ENCODE measurements at places on chromosomes 5 and 9. TPM values are rescaled to one million over a fixed set of nuclear protein-coding genes. Genes with fewer than 3 reads are reported as not detected.

The CARTPT gene
- not detected for polyA plus RNA-seq

The LCN9 gene
- not detected for polyA plus RNA-seq

The SMC5 gene
- 53.0 TPM for polyA plus RNA-seq

The SLIT3 gene
- 62.4 TPM for polyA plus RNA-seq

The ORM2 gene
- not detected for polyA plus RNA-seq

The FOXD4L5 gene
- 0.39 TPM for polyA plus RNA-seq

The SLC34A3 gene
- 12.1 TPM for polyA plus RNA-seq

The DHFR gene
- 68.5 TPM for polyA plus RNA-seq

The GABRA6 gene
- not detected for polyA plus RNA-seq

The IL3 gene
- polyA plus RNA-seq, result not detected

DNA sequence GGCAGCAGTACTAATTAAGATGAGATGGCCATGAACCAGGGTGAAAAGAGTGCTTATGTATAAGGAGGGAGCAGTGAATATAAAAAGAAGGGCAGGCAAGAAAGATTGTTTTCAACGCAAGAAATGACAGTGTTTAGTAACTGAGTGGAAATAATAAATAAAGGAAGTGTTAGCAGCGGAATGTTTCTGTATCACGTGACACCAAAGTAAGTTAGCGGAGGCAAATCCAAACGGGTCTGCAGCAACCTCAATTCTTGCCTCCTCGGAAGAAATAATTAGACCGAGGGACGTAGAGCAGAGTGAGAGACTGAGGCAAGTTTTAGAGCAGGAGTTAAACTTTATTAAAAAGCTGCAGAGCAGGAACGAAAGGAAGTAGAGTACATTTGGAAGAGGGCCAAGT is 15.4 kb upstream of the GAS1 start:
- no peak for DNase-seq

GRCh38 chr5:38414348-38414747 is 142.1 kb downstream of the LIFR start:
- no peak for DNase-seq

- no peak for DNase-seq
Measured at GRCh38 chr5:105754056-105754455, 1916.7 kb downstream of the EFNA5 start.

- peak; percentile 88 for DNase-seq
Measured at GRCh38 chr9:12776513-12777055, 1.8 kb downstream of the LURAP1L start.

DNA sequence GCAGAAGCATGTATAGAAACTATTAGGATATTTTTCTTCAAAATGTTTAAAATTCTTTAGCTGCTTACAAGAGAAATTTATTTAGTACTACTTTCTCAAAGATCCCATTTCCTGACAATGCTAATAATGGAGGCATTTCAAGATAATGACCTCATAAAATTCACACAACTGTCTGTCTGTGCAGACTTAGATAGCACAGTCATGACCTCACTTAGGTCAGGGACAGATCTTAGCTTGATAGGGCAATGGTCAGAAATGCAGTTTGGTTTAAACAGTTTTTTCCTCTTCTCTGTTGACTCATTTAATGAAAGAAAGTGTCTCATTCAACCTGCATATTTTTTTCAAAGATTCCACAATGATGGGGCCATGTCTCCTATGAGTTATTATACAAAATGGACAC is 128.4 kb downstream of the GRIA1 start:
- no peak for DNase-seq

DNA sequence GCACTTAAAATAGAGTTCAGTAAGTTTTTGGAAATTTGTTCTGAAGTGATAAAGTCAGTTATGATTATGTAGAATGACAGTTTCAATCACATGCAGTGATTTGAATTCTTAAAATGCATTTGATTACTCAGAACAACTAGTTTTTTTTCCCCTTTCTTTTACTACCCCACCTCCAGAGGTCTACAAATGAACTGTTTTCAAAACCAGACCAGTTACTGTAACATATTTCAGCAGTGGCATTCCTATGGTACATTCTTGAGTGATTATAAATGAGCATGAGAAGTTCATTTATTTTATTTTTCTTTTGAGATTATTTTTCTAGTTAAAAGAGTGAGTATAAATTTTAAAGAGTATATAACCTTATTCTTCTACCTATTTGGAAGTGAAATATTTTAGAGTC is 71.6 kb downstream of the NNT start:
- no peak for DNase-seq

- no peak for DNase-seq
Measured at GRCh38 chr9:5441043-5441442, 3.3 kb upstream of the PLGRKT start.

DNA sequence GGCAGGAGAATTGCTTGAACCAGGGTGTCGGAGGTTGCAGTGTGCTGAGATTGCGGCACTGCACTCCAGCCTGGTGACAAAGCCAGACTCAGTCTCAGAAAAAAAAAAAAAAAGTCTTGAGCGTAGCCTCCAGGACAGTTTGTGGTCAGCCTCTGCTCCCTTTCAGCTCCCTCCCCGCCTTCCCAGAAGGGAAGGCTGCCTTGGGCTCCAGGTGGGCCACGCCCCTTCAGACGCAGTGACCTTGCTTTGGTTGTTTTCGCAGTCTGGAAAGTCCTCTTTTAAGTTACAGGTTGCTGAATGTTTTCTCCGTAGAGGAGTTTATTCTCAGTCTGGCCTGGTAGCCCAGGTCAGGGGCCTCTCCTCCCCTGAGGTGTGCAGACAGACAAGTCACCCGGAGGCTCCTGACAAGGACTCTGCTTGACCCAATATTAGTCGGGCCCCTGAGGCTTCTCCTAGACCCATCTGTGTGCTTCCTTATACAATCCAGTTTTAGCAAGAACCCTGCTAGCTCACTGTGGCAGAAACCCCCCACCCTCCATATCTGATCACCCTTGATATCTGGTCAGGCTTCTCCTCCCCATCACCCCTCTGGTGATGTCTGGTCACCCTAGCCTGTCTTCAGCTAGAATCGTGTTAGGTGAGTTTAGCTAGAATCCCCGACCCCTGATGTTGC is 31.6 kb upstream of the N4BP3 start:
- no peak for DNase-seq

GRCh38 chr5:93681432-93681831 is 60.0 kb downstream of the POU5F2 start:
- DNase-seq, result no peak

GRCh38 chr9:34123682-34124081 is 2.8 kb downstream of the DCAF12 start:
- no peak for DNase-seq

DNA sequence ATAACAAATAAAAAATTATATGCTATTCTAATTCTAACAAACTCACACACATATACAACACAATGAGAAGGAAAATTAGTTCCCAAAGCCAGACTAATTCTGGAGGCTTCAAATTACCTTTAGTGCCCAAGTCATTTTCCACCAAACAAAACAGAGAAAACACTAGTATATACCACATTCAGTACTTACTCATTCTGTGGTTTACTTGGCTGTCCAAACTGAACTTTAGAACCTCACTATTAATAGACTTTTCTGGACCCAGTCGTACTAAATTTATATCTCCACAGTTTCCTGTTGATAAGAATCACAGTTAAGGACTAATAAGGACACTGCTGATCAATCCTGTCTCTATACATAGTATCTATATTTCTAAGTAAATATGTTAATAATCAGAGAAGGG is 66.4 kb downstream of the SETX start:
- no peak for DNase-seq

GRCh38 chr9:111851553-111851952 is 45.1 kb upstream of the UGCG start:
- DNase-seq, result no peak

DNA sequence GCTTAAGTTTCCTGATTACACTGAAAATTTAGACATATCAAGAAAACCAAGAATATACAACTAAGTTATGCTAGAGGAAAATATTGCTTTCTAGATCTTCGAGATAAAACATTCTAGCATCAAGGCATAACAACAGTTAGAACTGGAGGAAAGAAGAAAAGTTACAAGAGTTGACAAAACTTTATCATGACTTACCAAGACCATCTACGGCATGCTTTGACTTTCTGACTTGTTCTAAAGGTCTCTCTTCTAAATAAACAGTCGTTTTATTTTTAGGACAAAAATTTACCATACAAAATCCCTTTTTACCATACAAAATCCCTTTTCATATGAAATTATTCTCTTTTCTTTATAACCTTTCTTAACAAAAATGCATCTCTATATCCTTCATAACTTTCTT is 1110.1 kb upstream of the CDH10 start:
- no peak for DNase-seq

- DNase-seq, result no peak
Measured at GRCh38 chr9:35195683-35196082, 33.9 kb downstream of the UNC13B start.

- DNase-seq, result no peak
Measured at GRCh38 chr9:96299823-96300222, 2.2 kb downstream of the HSD17B3 start.

DNA sequence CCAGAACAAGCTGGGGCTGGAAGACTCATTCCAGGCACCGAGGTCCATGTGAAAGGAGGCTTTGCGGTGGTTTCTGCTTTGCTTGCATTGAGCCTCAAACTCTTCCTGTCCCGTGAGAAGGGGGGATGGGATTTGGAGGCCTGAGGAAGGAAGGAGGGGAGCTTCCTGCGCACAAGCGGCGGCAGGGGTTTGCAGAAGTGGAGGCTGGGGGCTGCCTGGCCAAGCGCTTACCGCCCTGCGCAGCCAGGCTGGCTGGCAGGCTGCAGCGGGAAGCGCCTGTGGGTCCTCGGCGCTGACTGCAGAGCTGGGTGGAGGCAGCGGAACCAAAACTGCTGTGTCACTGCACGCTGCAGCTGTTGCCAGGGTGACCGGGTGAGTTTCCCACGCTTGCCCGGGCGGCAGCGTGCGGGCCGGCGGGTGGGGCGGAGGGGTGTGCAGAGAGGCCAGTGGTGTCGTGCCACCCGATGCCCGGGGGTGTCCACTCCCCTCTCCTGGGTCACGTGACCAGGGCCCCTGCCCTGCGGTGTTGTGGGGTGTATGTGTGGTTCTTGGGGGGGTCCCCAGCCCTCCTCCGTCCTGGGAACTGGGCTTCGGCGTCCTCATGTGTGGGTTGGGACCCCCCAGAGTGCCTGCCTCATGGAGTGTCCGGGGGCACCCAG is 81.0 kb downstream of the RXRA start:
- DNase-seq, result peak; percentile 82

DNA sequence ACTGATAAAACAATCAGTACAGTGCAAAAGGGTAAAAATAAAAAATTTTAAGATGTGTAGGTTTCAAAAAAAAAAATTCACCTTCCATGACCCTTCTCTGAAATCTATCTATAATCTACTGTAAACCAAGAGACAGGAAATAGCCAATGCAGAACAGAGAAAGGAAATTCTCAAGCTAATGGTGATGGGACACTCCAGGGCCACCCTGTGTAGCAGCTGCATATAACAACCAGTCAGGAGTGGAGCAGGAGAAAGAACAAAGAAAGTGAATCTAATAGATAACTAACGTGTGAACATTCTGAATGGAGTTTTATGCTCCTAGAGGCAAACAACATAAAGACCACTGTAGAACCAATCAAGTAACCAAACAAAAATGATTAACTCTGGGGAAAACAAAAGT is 16.6 kb downstream of the SPTLC1 start:
- DNase-seq, result no peak

DNA sequence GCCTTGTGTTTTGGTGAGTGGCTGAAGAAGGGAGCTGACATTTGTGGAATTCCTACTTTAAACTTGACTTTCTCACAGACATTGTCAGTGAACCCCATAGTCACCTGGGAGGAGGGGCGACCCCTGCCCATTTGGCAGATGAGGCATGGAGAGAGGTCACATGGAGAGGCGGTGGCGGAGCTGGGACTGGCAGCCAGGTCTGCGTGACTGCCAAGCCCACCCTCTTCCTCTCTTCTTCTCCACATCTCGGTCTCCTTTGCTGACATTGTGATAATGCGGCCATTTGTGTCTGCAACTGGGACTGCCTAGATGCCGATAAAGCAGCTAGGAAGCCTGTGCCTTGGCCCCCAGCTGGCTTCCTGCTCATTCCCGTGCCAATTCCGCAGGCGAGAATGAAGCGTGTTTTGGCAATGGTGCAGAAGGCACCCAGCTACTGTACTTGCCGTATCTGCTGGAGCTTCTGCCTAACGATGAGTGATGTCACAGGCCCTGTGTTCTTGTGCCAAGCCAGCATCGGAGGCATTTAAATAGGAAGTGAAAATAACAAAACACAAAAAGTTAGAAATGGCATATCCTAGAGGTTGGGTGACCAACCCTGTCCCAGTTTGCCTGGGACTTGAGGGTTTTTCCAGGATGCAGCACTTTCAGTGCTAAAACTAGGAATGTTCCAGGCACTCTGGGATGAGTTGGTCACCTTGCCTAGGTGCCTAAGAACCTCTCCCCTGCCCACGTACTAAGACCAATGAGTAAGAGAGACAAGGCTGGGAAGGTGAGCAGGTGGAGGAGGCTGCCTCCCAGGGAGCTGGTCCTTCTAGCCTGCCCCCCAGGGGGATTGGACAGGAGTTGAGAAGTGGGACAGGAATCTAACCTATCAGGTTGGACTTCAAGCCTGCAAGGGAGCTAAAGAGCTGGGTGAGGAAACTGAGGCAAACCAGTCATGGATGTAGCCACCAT is 23.6 kb downstream of the OLFML2A start:
- no peak for DNase-seq

DNA sequence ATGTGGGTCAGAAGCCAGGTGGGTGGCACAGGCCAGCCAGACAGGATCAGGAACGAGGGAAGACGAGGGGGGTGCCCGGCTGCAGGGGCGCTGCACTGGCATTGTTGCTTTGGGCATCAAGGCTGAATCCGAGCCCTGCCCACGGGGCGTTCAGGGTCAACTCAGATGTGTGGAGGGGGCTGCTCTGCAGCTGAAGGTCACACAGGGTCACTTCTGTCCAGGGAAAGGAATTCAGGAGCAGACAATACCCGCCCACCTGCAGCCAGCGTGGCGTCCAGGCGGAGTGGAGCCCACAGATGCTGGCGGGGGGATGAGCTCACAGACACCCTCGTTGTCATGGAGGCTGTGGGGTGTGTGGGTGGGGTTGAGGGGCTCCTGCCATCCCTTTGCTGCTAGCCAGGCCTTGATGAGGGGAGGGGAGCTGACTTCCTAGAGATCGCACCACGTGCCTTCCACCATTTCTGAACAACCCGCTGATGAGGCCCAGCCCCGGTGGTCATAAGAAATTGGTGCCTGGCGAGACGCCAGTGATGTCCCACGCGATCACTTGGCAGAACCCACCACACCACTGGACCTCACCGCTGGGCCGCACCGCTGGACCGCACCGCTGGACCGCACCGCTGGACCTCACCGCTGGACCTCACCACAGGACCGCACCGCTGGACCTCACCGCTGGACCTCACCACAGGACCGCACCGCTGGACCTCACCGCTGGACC is 31.2 kb downstream of the MRPL36 start:
- no peak for DNase-seq

Data from renal pelvis (tissue), 12 donors.